IMR-90 (cell line): ENCODE measurements at places on chromosomes 3 and 15. TPM values are rescaled to one million over a fixed set of nuclear protein-coding genes. Genes with fewer than 3 reads are reported as not detected.

DNA sequence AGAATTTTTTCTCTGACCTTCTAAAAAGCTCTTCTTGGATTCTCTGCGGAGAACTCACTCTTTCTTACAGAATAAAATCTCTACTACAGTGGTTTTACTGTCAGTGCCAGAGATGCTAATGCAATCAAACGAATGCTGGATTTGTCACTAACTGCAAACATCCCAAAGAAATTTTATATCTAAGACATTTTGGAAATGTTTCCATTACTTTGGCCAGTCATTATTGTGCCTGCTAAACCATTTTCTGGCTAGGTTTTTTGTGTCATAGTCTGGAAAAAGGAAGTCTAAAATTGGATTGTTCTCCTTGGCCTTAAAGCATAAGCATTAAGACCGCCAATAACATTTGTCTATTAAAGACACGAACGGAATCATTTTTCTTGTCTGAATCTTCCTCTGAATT is 54.0 kb downstream of the PLOD2 start:
- H3K27me3 ChIP-seq: no peaks in the 10 kb centered on the region
- DNase-seq: no peak
- no peak overlapping the region for H3K27ac ChIP-seq
- no peaks in the 10 kb centered on the region for H3K4me1 ChIP-seq
- H3K36me3 ChIP-seq: peaks cover 11% of the 10 kb centered on the region

DNA sequence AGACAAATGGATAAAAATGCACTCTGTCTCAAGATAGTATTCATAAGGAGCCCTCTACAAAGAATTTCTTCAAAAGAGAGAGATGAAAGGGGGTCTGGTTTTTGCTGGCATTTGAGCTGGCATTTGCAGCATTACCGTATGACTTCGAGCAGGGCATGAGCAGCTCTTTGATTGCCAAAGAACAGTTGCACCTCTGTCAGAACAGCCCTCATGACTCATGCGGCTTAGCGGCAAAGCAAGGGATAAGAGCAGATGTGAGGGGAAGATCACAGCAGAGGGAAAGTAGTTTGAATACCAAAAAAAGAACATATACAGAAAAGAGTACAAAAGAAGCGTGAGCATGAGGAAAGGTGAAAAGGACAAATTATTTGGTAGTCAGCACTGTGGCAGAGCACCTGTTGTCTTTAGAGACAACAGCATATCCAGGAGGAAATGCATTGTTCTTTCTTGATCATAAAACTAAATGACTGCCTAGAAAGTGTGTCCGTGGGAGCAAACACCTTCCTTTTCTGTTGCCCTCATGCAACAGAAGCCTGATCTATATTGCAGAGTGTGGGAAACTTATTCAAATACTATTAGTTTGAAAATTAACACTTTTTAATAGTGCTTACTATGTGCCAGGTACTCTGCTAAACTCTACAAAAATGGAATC is 80.5 kb upstream of the SLC24A5 start:
- peak; percentile 9 for DNase-seq
- H3K4me1 ChIP-seq: no peaks in the 10 kb centered on the region
- peaks cover 2% of the 10 kb centered on the region; the same call in 1 of the 2 replicates for H3K27me3 ChIP-seq
- no peak overlapping the region for H3K4me3 ChIP-seq
- no peak overlapping the region for H3K27ac ChIP-seq

DNA sequence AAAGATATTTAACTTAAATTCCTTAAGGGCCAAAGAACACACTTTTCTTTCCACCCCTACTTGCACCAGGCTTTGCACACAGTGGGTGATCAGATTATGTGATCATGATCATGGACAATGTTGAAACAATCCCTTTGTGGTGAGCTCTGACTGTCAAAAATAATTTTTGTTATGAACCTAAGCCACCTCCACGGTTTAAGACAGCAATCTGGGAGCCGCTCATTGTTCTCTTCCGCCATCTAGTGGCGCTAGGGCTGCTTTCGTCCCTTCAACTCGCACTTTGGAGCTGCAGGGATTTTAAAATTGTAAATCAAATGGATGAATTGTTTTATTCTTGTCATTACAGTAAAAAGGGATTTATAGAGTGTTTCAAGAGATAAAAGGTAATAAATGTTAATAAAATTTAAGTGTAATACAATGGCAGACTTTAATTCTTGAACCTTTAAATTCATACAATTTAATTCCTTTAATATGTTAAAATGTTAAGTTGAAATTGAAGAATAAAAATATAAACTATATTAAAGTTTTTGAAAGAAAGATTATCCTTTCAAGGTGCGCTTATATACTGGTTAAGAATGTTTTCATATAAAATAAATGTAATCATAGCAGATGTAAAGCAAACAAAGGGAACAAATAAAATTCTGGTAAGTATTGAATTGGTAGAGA is 45.3 kb upstream of the ARL6 start:
- no peak overlapping the region for H3K27ac ChIP-seq
- H3K27me3 ChIP-seq: no peaks in the 10 kb centered on the region
- H3K36me3 ChIP-seq: no peaks in the 10 kb centered on the region
- peak; percentile 58 for DNase-seq
- no peaks in the 10 kb centered on the region for H3K4me1 ChIP-seq

- no peak overlapping the region for H3K4me3 ChIP-seq
- no peak for DNase-seq
- no peaks in the 10 kb centered on the region; the same call in 1 of the 2 replicates for H3K4me1 ChIP-seq
- no peak overlapping the region for H3K27ac ChIP-seq
- no peaks in the 10 kb centered on the region for H3K27me3 ChIP-seq
- peaks cover 1% of the 10 kb centered on the region; the same call in 1 of the 2 replicates for H3K36me3 ChIP-seq
Measured at GRCh38 chr3:121515313-121515712, 30.5 kb downstream of the POLQ start.

DNA sequence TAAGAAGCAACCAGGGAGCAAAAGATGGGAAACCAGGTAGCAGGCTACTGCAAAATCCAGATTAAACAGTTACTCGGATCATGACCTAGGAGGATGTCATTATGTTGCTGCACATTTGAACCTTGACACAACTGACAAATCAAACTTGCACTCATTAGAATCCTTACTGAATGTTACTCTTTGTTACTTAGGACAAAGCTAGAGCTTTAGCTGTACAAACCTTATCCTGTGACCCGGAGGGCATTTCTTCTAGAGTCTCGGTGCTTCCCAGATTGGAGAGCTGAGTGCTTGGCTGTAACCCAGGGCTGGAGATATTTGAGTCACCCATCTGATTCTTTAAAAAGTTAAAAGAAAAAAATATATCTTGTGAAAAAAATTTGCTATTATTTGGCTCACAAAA is 43.4 kb downstream of the DCP1A start:
- no peak overlapping the region for H3K4me3 ChIP-seq
- peak; percentile 11 for DNase-seq
- no peaks in the 10 kb centered on the region for H3K27me3 ChIP-seq
- H3K27ac ChIP-seq: no peak overlapping the region
- peaks cover 2% of the 10 kb centered on the region; the same call in 1 of the 2 replicates for H3K4me1 ChIP-seq

DNA sequence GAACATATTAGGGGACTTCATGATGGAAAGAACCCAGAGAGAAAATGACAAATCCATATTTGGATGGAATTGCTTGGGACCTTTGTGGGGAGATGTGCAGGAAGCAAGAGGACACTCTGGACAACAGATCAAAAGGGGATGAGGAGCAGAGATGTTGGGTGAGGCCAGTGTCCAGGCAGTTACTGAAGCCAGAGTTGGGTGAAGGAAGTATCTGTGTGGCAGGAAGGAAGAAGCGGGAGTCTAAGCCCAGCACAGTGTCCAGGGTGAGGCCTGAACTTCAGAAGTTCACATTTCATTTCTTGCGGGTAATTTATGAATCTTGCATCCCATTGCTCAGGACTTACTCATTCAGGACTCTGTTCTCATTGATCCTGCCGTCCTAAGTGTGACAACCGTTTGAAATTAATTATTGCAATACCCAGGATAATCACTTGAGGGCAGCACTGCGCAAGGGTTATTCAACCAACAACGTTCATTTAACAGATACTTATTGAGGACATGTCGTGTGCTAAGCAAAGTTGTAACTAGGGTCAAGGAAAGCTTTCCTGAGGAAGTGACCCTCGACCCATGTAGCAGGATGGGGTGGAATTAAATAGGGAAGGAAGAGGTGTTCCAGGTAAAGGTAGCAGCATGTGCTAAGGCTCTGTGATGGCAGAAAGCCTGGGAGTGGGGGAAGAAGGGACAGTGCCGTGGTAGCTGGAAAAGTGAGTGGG is 61.3 kb upstream of the CMTM8 start:
- H3K4me3 ChIP-seq: no peak overlapping the region
- no peaks in the 10 kb centered on the region for H3K4me1 ChIP-seq
- DNase-seq: peak; percentile 37

DNA sequence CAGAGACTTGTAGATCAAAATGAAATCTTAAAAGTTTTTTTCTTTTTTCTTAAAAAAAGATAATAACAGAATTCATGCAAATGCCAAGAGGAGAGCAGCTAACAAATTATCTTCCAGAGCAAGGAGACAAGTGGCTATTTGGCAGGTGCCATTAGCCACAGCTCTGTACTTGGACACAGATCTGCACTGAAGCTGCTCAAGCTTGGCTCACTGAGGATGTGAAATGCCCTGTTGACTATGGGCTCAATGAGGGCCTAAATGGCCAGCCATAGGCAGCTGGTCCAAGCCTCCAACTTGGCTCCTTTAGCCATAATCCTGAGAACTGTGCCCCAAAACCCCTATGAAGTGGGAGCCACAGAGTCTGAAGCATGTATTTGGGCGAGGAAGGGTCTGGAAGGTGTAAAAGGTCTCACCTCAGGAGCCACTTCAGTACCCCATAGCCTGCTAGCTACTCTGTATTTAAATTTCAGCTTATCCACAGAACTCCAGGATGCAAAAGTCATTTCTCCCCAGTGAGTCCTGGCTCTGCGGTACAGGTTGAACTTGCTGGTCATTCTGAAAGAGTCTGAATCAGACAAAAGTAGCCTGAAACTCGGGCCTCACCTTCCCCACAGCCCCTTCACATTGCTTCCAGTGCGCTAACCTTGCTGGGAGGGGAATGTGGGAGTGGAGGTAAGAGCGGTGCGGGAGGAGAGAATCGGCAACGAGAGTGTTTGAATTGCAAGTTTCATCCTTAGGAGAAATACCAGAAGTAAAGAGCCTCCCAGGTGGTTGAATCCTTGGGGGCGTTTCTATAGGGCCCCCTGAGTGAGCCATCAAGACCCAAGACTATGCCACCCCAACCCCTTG is 48.0 kb downstream of the ZIC4 start:
- H3K27ac ChIP-seq: no peak overlapping the region
- no peak overlapping the region for H3K4me3 ChIP-seq
- H3K27me3 ChIP-seq: peaks cover 72% of the 10 kb centered on the region
- DNase-seq: no peak

The PLAAT1 gene
- 0.54 and 0.56 TPM in 2 replicates for total RNA-seq

The SEMA3B gene
- total RNA-seq: 3.9 and 4.3 TPM in 2 replicates

The RLBP1 gene
- not detected in 2 replicates for total RNA-seq

The TBC1D21 gene
- not detected in 2 replicates for total RNA-seq

The TRAIP gene
- 5.3 and 6.3 TPM in 2 replicates for total RNA-seq

The FRMD4B gene
- total RNA-seq: 0.28 and 0.36 TPM in 2 replicates
